ENCODE measurements at places on chromosomes 2 and 18.

GRCh38 chr2:21837168-21837960 is 713.6 kb downstream of the TDRD15 start:
- no peak for DNase-seq

GRCh38 chr2:61420991-61421544 is 49.8 kb downstream of the USP34 start:
- DNase-seq = no peak

DNA sequence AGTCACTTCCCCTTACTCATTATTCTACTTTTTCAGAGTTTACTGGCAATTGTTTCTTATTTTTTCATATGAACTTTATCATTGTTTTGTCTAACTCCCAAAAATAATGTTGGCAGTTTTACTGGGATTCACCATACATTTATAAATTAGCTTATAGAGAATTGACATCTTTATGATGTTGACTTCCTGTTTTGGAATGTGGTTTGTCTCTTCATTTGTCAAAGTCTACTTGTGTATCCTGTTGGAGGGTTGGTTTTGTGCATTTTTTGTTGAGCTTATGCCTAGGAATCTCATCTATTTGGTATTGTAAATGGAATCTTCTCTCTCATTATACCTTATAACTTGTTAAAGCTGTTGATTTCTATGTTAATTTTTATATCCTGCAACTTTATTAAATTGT is 16.4 kb downstream of the EPC2 start:
- no peak for DNase-seq

- no peak for DNase-seq
Observed at GRCh38 chr2:30147715-30148610, 1.2 kb downstream of the YPEL5 start.

- DNase-seq = no peak
Observed at GRCh38 chr2:234293973-234294372, 202.9 kb downstream of the ARL4C start.

DNA sequence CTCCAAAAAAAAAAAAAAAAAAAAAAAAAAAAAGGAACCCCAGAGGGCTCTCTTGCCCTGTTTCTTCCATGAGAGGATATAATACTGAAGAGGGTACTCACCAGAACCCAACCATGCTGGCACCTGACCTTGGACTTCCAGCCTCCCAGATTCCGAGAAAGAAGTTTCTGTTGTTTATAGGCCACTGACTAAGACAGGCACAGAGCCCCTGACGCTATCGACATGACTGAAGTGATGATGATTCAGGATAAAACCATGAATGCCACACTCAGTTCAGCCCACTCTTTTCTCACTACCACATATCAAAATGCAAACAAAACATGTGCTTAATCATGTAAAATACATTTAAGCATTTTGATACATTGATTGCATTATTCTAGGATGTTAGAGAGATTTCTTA is 66.1 kb upstream of the CDCA7 start:
- no peak for DNase-seq

Measured in NCI-H526 (cell line).